Activated effector memory CD4-positive, alpha-beta T cell treated with anti-CD3 and anti-CD28 coated beads, Interleukin-2, amount 50 U/mL, for 16 hours (primary cell): ENCODE measurements at places on chromosomes 2 and 18.

GRCh38 chr2:61326423-61326822 lies 144.5 kb downstream of the USP34 start:
- DNase-seq: no peak

DNA sequence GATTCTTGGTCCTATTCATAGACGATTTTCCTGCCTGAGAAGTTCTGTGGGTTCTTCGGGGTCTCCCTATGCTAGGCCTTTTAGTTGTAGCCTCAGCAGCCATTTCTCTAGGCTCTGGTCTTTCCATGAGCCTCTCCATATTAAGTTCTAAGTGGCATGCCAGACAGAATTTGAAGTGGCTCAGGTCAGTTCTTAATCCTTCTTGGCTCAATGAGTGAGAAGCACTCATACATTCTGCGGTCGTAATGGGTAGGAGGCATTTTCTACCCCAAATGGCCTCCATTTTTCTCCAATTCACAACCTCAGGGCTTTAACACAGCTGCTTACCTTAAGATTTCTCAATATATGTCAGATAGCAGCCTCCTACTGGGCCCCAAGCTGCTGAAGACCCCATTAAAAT lies 405.3 kb upstream of the GALNT5 start:
- no peak for DNase-seq

DNA sequence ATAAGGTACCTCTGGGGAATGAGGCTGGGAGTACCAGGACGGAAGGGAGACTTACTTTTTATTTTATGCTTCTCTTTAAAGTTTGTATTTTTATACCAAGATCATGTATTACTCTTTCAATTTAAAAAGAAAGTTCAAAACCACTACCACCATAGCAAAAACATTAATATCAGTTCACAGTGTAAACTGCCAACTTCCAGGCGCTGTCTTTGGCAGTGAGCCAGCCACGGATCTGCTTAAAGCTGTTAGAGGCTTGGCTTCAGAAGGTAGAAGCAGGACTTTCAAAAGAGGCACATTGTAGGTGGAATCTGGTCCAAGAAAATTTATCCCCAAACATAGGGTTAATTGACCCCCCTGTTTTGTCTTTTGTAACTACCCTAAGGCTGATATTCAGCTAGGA lies 74.8 kb downstream of the B3GNT2 start:
- no peak for DNase-seq

DNA sequence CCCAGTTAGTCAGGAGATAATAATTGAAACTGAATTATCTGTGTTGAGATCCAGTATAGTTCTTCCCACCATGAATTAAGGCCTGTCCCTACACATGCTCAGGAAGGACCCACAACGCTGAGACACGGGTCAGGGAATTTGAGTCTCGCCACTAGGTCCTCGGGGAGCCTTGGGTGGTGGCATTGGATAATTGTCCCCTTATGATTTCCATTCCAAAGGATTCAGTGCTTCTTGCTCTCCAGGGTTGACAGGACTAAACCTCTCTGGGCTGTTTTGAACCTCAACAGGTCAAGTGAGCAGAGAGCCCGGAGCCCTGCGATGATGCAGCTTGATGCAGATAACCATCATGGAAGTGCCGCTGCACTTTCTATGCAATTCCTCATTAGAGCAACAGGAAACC lies 253.7 kb upstream of the PXDN start:
- DNase-seq: no peak

DNA sequence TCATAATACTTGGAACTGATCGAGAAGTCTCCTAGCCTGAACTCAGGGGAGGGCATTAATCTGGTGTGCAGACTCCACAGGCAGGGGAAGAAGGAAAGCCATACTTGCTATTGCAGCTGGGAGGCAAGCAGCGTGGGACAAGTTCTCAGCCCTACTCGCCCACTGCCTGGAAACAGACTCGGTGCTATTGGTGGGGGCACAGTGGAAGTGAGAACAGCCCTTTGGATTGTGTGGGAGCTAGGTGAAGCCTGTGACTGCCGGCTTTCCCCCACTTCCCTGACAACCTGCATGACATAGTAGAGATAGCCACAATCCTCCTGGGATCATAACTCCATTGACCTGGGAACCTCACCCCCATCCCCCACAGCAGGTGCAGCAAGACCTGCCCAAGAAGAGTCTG lies 301.3 kb downstream of the RIT2 start:
- DNase-seq: no peak

GRCh38 chr2:201904538-201905420 lies 98.4 kb downstream of the CDK15 start:
- DNase-seq: no peak

DNA sequence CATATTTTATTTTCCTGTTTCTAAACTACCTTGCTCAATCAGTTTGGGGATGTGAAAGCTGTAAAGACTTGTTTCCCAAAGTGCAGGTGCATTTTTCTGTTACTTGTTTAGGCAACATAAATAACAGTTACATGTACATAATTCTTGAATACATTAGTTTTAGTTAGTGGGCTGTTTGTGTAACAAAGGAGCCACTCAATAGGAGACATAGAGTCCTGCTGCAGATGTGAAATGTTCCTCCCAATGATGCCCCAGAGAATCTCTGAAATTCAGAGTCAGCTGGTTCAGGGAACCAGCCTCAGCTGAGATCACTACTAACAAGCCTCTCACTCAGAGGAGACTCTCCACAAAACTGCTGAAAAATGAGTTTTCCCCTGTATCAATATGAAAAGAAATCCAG lies 91.5 kb upstream of the TWSG1 start:
- no peak for DNase-seq

- DNase-seq: no peak
These were observed 58.0 kb downstream of the FHOD3 start for GRCh38 chr18:36355511-36355910.

DNA sequence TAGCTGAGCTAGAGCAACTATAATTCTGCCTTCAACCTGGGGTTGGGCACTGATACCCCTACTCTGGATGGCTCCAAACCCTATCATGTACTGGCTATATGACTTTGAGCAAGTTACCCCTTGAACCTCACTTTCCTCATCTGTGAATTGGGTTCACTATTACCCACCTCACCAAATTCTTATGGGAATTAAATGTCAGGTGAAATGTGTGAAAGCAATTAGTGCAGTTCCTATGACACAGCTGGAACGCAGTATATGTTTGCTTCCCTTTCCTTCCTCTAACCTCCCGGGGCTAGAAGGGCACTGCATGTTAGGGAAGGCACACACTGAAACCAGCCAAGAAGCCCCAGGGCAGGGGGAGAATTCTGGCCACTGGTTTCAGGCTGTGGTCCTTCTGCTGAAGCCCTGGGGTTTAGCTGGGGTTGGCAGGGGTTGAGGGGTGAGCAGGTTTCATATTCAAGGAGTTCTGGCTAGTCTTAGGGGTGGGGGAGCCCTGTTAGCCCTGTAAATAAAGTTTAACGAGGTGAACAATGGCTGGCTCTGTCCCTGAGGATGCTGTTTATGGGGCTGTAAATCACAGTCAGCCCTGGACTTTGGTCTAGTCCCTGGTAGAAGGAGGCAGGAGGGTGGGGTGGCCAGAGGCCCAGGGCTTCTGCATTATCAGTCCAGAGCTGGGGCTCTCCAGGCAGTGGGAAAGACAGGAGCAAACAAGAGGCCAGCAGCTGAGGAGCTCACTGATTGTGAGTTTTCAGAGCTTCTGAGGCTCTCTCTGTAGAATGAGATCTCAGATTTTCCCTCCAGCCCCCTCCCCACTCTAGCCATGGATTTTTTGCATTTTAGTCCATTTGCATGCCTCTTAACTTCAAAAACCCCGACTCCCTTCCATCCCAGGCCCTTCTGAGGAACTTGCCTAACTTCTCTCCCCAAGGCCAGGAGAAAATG lies 8.0 kb downstream of the PKDCC start:
- no peak for DNase-seq

- no peak for DNase-seq
These were observed 217.0 kb upstream of the CXCR4 start for GRCh38 chr2:136334967-136335366.

GRCh38 chr2:239908744-239909143 lies 116.4 kb downstream of the NDUFA10 start:
- peak; percentile 36 for DNase-seq

- DNase-seq: no peak
These were observed 87.8 kb upstream of the THOC1 start for GRCh38 chr18:355678-356077.

DNA sequence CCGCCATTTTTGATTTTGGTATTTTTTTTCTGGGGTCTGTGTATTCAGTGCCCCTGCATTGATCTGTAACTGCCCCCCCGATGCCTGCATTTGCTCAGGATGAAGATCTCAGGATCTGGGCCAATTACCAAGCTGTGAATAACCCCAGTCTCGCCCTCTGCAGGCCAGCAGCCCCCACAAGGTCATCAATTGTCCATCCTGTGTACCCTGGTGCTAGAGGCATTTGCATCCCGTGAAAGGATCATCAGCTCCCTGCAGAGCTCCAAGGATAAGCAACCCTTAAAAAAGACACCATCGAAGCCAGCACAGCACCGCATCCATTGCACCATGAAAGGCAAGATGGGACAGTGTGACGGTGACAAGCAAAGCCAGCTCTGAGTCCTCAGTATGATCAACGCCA lies 154.1 kb upstream of the KLHL29 start:
- DNase-seq: no peak

- DNase-seq: no peak
These were observed 113.7 kb upstream of the NRP2 start for GRCh38 chr2:205568620-205569019.

DNA sequence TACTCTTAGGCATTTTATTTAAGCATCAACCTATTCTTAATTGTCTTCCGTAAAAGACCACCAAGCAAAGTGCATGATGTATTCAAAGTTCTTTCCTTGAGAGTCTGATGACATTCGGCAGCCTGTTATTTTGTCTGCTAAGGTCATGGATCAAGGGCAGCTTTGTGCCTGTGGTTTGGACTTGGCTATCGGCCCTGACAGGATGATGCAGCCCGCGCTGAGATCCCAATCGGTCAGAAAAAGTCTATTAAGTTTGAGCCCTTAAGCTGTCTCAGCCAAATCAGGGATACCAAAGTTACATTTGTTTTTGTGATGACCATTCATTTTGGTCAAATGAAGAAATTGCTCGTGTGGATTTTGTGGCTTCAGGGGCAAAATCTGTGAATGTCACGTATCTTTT lies 718.9 kb upstream of the FANCL start:
- no peak for DNase-seq

- no peak for DNase-seq
These were observed 162.5 kb downstream of the CCDC102B start for GRCh38 chr18:68960355-68960754.

DNA sequence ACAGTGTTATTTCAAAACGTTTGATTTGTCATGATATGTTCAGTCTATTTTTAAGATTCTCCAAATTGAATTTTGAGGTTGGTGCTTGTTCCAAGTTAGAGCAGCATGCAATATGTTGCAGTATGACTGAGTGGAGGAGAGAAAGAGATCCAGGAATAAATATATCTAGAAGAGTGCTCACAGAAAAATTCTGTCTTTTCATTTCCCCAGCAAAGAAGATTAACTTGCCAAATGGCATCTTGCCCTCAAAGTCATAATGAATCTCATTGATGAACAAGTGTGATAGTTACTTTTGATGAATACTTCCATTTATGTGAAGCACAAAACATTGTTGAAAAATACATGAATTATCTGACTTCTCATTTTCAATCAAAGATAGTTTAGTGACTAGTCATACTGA lies 95.9 kb downstream of the KCNJ3 start:
- no peak for DNase-seq

- no peak for DNase-seq
These were observed 660.7 kb upstream of the CNTNAP5 start for GRCh38 chr2:123364243-123364896.

- DNase-seq: no peak
These were observed 17.0 kb upstream of the FZD7 start for GRCh38 chr2:202016579-202017227.

DNA sequence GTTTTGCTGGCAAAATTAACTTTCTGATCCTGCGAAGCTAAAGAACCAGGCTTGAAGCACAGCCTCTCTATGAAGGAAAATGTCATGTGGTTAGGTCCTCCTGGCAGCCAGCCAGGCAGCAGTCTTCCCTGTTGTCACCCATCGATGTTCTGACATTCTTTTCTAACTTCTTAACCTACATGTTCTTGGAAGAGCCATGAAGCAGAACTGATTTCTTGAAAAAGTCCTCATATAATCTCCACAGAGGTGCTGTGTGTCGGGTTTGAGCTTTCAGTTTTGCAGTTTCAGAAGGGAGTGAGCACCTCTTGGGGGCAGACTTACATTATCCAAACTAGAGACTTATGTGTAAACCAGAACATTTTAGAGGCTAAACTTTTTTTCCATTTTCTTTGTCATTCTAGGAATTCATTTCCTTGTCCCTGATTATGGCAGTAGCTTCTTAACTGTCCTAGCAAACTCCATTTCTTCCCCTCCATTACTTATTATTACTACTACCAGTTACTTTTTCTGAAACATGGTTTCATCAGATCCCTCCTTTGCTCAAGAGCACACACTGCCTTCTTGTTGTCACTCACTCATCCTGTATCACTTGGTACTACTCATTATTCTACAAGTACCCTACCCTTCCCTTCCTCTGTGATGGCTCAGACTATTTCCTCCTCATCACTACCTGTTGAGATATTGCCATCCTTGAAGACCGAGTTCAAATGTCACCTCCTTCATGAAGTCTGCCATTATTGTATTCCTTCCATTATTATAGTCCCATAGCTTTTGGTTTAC lies 31.1 kb downstream of the DOK1 start:
- no peak for DNase-seq

DNA sequence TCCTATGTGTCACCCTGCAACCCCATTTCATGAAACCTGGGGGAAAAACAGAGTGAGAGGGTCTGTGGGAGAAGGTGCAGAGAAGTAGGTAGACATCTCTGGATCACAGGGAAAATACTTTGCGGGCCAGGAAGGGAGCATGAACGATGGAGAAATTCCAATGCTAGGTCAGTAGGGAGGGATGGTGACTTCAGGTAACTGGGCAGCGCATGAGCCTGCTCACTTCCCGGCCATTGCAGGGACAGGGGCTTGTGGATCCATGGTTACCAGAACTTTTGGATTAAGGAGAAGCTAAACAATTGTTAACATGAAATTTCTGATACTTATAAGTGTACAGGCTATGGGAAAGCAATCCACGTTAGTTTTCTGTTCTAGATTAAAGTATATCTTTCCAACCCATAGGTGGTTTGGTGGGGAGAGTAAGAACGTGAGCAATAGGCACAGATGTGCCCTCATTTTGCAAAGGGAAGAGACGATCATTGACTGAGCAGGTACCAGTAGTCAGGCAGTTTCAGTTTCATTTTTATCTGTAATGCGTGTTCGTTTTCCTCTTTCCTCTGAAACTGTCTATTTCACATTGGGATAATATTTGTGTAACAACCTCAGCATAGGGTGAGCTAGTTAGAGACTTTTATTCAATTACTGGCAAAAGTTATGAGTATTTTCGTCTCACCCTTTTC lies 65.0 kb downstream of the NYAP2 start:
- no peak for DNase-seq

DNA sequence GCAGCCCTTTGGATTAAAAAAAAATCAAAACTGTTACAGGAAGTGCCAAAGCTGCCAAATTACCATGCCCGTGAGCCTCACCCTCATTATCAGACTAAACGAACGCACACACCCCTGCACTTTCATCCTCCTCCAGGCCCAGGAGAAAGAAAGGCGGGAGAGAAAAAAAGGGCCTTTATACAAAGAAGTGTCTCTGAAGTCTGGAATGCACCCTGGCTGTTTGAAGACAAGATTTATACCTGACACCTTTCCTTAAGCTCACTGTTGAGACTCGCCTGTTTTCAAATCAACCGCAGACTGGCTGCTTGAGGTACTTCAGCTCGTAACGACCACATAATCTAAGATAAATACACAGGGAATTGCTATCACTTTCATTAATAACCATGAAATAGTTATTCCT lies 31.0 kb downstream of the EDAR start:
- DNase-seq: no peak
